ENCODE measurements at places on chromosomes 2 and 18.
A peak's percentile ranks its signal among the peaks of the same experiment; 100 is the strongest.

- DNase-seq = no peak
These were observed 9.1 kb upstream of the FAM124B start for GRCh38 chr2:224410946-224411561.

GRCh38 chr2:235264512-235264911, 229.3 kb upstream of the AGAP1 start:
- DNase-seq = no peak

GRCh38 chr18:32049393-32050171, 31.0 kb downstream of the RNF125 start:
- peak; percentile 18 for DNase-seq

DNA sequence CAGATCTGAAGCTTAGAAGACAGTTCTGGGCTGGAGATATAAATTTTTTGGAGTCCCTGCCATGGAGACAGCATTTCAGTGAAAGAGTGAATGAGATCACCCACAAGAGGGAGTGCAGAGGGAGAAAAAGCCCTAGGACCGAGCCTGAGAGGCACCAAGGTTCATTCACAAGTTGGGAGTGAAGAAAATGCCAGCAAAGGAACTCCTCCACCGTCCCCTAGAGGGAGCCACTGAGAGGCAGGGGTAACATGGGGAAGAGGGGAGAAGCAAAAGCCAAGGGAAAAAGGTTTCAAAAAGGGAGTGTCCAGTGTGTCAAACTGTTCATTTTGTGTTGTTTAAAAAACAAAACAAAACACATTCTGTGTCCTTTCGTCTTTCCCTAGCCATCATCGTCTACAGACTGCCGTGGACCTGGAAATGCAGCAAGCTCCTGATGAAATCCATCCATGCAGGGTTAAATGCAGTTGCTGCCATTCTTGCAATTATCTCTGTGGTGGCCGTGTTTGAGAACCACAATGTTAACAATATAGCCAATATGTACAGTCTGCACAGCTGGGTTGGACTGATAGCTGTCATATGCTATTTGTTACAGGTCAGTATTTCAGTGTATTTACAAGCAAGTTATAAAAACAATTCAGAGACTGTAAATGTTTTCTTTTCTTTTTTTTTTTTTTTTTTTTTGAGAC, 19.1 kb downstream of the CYBRD1 start:
- DNase-seq = no peak

DNA sequence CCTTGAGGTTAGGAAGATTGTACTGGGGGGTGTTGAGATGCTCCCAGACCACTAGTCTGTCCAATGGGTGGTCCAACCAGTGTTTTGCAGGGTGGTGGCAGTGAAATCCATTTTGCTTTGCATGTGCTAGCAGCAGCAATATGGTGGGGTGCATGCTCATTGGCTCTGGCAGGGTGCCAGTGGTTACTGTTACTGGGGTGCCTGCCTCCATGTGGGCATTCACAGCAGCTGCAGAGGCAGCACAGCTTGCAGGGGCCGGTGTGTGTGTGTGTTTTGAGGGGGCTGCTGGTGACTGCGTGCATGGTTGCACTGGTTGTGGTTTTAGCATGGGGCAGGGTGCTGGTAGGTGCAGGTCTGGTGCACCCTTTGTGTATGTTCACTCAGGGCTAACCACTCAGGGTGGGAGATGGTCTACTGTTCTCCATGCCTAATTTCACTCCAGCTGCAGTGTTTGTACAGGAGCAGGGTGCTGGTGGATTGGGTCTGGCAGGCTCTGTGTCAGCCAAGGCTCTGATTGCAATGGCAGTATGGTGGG, 265.4 kb downstream of the NUP35 start:
- no peak for DNase-seq

DNA sequence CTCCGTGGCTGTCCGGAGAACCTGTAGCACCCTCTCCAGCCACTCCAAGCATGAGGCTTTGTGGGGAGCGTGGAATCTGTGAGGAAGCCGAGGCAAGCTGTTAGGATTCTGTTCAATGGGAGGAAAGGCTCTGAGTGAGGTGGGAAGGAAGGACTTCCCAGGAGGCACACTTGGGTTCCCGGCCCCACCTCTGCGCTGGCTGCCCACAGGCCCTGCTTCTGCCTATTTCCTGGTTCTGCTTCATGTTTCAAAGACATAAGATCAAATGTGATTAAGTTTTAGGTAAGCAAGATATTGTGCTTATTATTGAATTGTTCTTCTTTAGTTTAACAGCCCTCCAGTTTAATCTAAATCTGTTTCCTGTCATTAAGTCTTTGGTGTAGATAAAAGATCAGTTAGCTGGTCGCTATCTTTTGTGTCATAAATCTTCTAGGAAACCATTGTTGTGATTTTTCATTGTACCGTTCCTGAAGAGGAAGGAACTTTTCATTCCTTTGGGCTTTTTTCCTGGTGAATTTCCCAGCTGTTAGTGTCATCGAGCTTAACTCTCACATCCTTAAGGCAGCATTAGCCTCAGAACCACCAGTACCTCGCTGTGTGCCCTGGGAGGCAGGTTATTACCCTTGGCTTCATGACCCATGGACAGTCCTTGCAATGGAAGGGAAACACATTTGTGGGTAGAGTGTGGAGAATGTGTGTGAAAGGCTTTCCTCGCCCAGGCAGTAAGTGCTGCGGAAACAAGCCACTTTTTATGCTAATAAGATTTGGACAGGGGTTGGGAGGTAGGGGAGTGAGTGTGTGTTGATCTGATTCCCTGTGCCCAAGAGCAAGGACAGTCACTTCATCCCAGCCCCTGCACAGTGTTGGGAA, 61.9 kb upstream of the ALPP start:
- DNase-seq = no peak

DNA sequence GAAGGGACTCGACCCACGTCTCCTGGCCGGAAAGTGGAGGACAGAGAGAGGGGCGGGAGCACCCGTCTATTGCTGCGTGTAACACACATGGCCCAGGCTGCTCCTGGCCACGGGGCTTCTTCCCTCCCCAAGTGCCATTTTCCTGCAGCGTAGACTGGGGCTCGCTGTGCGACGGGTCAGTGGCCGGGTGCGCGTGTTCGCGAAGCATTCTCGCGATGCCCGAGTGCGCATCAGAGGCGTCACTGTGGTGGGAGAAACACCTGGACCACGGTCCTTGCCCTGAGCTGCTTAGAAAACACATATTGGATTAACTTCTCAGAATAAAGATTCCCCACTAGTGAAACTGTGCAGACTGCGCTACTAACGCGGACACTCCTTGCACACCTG, 200.8 kb downstream of the EIPR1 start:
- no peak for DNase-seq
